ENCODE measurements at places on chromosomes 3 and 15. TPM values are rescaled to one million over a fixed set of nuclear protein-coding genes. Genes with fewer than 3 reads are reported as not detected.

The SLC28A1 gene
- total RNA-seq, result not detected

The OR5H2 gene
- not detected for total RNA-seq

The GUCA1C gene
- not detected for total RNA-seq

The SLC2A2 gene
- not detected for total RNA-seq

The FANCD2OS gene
- not detected for total RNA-seq

The CSTA gene
- total RNA-seq, result 62.1 TPM

The TRAT1 gene
- not detected for total RNA-seq

The NIPA2 gene
- total RNA-seq, result 132 TPM

The EBLN2 gene
- total RNA-seq, result 0.04 TPM

The APEH gene
- 86.6 TPM for total RNA-seq

The GHSR gene
- total RNA-seq, result not detected
